ENCODE measurements at places on chromosomes 16 and 17.

- no peak for DNase-seq
These were observed 5.1 kb upstream of the NT5M start for GRCh38 chr17:17298108-17298507.

DNA sequence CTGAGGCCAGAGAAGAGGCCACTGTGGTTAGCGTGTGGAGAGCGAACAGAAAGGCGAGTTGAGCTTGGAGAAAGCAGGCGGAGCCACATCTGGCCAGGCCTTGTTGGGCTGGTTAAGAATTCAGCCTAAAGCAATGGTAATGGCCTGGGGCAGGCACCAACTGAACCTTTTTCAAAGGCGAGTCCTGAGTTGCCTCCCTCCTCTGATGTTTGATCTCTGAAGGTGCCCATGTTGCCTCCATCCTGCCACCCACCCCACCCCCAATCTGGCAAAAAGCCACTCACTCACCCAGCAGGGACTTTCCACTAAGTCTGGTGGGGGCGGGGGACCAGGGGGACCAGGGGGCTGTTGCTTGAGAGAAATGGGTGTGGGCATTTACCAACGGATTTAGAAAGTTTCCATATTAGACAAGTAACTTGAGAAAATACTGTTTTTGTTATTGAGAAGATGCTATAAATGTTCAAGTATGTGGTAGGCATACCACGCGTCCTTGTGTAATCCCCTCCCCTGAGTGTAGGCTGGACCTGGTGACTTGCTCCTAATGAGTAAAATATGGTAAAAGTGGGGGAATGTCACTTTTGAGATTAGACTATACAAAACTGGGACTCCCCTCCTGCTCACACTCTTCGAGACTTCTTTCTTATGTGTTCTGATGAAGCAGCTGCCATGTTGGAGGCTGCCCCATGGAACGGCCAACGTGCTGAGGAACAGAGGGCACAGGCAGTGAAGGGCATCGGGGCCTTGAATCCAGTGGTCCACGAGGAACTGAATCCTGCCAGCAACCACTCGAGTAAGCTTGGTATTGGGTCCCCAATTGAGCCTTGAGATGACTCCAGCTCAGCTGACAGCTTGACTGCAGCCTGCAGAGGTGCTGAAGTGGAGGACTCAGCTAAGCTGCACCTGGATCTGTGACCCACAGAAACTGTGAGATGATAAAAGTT is 29.9 kb upstream of the TNS4 start:
- DNase-seq = peak; percentile 69

- DNase-seq = no peak
These were observed 84.5 kb upstream of the CORO6 start for GRCh38 chr17:29707212-29707571.

DNA sequence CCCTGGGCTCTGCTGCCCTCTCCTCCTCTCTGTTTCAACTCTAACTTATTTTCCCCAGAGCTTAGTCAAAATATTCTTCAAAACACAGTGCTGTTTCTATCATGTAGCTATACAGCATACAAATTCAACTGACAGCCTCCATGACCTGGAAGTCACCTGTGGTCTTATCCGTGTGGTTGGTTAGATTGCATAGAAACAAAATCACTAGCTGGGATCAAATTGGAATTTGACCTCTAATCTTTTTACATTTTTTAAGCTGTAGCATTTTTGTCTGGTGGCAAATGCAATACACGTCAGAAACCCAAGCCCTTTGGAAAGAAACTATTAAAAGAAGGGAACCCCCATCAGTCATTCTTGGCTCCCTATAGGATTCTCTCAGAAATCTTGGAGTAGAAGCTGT is 57.3 kb downstream of the ABCC12 start:
- no peak for DNase-seq

- peak; percentile 40 for DNase-seq
These were observed 49.8 kb downstream of the MEAK7 start for GRCh38 chr16:84454611-84455010.

GRCh38 chr16:55222486-55222885 is 101.5 kb upstream of the IRX6 start:
- no peak for DNase-seq

DNA sequence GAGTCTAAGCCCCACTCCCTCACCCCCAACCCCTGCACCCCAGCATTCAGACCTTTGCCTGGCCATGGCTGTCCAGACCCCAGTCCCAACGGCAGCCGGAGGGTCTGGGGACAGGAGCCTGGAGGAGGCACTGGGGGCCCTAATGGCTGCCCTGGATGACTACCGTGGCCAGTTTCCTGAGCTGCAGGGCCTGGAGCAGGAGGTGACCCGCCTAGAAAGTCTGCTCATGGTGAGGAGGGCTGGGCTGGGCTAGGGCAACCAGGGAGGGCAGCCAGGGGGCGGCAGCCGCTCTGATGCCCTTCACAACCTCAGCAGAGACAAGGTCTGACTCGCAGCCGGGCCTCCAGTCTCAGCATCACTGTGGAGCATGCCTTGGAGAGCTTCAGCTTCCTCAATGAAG is 14.4 kb downstream of the RIPOR1 start:
- no peak for DNase-seq

Measured in suprapubic skin (tissue), 4 donors.